Right atrium auricular region (tissue), 2 donors: ENCODE measurements at places on chromosomes 2 and 18. TPM values are rescaled to one million over a fixed set of nuclear protein-coding genes. Genes with fewer than 3 reads are reported as not detected.

DNA sequence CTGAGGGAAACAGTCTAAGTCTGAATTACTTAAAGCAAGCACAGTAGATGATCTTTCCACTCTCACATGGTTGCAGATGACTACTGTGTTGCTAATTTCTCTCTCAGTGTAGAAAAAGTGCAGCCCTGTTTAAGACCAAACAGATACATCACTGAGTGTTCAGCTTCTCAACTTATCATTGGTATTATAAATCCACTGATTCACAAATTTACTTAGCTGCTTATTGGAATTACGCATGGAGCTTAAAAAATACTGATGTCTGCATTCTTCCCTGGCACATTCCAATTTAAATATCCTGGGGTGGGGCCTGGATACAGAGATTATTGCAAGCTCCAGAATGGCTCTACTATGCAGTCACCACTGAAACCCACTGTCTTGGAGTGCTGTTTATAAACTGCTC, 411.2 kb downstream of the RND3 start:
- no peak for DNase-seq

DNA sequence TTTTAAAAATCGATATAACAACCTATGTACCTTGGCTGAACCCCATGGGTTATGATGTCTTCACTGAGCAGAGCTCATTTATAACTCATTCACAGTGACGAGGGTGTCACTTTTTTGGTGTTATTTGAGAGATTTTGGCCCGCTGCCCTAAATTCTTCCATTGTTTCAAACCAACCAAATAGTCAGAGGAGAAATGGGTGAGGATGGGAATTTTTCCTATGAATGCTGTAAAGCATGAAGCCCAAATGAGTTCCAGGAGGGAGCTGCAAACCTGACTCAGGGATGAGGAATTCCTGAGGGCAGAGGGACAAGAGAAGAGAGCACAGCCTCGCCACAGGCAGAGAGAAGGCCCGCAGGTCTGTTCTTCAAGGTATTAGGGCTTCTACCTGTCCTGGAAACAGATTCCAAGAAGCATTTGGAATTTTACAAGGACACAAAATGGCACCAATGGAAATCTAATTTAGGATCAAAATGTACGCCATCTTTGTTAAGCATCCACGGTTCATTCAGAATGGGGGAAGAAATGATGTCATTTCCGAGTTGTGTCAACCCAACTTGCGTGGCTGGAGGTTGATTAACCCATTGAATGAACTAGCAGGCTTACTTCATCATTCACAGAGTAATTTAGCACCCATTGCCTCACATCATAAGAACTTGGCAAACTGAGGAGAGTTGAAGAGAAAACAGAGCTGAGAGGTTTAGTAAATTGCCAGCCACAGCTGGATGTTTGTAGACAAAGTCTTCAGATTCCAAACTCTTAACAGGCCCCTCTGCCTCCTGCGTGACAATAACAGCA, 133.5 kb downstream of the LAMA3 start:
- no peak for DNase-seq

GRCh38 chr18:25327584-25327983, 24.4 kb downstream of the ZNF521 start:
- no peak for DNase-seq

DNA sequence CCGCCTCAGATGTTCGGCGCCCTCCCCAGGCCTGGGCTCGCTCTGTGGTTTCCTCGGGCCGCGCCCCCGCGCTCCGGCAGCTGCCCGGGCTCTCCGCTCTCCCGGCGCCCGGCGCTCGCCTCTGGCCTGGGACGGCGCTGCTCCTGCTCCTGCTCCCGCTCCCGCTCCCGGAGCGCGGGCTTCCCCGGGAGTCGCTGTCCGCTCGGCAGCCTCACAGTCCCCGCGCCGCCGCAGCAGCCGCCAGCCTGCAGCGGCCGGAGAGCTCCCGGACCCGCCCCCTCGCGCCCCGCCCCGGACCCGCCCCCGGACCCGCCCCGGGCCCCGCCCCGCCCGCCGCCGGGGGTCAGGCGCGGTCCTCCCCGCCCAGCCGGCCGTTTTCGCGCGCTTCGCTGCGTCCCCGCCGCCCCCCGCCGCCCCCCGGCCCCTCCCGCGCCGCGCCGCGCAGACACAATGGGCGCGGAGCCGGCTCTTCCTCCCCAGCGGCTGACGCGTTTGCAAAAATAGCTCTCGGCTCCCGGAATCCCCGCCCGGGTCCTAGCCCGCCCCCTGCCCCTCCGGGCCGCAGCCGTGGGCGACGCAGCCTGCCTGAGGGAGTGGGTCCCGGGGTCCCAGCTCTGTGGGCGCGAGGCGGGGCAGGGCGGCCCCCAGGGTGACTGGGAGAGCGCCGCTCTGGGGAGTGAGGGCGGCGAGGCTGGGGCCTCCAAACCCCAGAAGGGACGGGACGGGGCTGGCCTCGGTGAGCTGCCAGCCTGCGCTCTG, at the start of gene ARL4C:
ARL4C (minus strand) TSS at position 247 of the 759 bp plus-strand sequence. CDS start 495 bp downstream, outside the sequence.
- no peak for DNase-seq

- DNase-seq = no peak
These were observed 27.0 kb downstream of the MFSD6 start for GRCh38 chr2:190435031-190435670.

DNA sequence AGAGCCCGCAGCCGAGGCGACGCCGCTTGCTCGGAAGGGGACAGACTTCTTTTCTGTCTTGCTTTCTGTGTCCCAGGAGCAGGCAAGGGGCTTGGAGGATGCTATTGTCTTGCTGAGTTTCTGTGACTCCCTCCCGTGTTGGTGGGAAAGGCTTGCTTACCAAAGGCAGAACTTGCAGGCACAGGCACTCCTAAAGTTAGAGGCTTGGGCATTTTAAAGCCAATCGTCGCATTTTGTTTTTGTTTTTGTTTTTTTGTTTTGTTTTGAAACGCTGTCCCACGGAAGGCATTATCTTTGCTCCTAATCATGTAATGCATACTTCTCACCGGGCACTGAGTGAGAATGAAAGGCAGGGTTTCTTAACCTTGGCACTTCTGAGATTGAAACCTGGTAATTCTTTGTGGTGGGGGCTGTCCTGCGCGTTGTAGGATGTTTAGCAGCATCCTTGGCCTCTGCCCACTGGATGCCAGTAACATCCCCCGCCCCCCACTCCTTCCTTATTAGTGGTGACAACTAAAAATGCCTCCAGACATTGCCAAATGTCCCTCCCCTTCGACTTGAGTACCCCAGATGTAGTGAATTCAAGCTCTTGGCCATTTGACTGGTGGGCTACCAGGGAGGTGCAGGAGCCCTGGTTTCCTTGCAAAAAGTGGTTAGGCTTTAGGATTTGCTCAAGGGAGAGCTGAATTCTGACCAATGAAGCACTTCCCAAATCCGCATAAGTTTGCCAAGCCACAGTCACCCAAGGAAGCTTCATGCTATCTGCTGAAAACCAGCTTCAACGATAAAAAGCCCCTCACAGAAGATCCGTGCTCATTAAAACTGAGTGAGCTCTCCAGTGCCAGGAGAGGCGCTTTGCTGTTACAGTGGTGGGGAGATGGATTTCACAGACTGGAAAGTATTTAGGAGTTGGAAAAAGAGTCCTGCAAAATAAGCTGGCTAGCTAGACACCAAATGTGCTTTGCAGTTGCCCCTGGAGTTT, 1.2 kb downstream of the ANTXR1 start:
- no peak for DNase-seq

DNA sequence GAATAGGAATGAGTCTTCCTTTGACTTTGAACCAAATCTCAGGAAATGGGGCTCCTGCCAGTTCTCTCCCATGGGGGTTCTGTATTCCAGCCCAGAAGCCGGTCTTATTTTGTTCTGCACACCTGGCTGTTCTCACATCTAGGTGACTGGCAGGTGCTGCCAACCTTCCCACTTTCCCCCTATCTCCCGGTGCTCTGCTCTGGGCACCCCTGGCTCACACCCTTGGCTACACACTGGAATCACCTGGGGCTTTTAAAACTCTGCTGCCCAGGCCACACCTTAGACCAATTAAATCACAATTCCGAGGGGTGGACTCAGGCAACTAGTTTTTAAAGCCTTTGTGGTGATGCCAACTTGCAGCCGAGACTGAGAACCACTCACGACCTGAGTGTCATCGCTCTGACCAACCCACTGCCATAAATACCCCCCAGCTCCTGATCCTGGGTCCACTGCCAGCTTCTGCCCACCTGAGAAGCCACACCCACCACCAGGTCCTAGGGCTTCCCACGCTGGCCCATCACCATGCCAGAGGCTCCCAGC, 69.2 kb downstream of the KCNF1 start:
- DNase-seq = no peak

- DNase-seq = no peak
These were observed 241.6 kb downstream of the HRH4 start for GRCh38 chr18:24702001-24702515.

- no peak for DNase-seq
These were observed 108.5 kb downstream of the PLB1 start for GRCh38 chr2:28604284-28604843.

DNA sequence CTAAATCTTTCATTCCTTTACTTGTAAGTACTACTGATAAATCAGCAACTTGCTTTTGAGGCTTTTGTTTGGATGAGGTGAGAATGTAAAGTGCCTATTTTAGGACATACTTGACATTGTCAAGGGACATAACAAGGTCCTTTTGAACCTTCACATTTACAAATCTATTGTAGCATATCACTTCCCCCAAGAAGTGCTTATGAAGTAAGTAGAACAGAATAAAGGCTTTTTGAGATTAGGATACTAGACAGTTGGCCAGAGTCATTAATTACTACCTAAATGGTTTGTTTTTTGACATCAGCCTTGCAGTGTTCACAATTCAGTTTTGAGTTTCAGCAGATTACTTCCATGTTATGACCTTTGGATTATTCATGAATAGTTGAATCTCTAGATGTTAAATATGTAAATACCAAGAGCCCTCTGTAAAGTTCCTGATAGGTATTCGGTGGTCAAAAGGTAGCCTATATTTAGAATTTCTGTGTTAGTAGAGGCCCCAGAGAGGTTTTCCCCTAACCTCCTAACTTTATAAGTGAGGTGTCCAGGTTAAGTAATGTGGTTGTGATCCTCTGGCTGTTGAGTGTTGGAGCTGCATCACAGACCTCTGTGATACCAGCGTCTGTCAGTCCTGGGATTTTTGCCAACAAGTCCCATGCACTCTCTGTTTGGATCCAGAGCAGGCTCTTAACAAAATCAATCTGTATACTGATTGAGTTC, 67.2 kb downstream of the LCLAT1 start:
- DNase-seq = no peak

GRCh38 chr2:69559442-69560146, 83.9 kb downstream of the AAK1 start:
- no peak for DNase-seq

- DNase-seq = no peak
These were observed 75.4 kb downstream of the CERKL start for GRCh38 chr2:181581534-181581933.

- no peak for DNase-seq
These were observed 1.2 kb downstream of the THAP4 start for GRCh38 chr2:241635756-241636155.

- DNase-seq = no peak
These were observed 455.4 kb upstream of the CHAC2 start for GRCh38 chr2:53312181-53312580.

GRCh38 chr18:49447810-49448745, 12.4 kb downstream of the DYM start:
- no peak for DNase-seq

- DNase-seq = no peak
These were observed 108.2 kb upstream of the CTDP1 start for GRCh38 chr18:79571211-79572092.

- no peak for DNase-seq
These were observed 58.4 kb downstream of the TCF4 start for GRCh38 chr18:55529581-55529980.

The MAP3K19 gene
- total RNA-seq = not detected

The STON1 gene
- total RNA-seq = 15.9 TPM

The TMX3 gene
- total RNA-seq = 17.7 TPM

The CPS1 gene
- total RNA-seq = 1.9 TPM

The ST6GAL2 gene
- 0.59 TPM for total RNA-seq

The GPBAR1 gene
- total RNA-seq = 10.7 TPM
